Calu3 (cell line): ENCODE measurements at places on chromosomes 5 and 9. TPM values are rescaled to one million over a fixed set of nuclear protein-coding genes. Genes with fewer than 3 reads are reported as not detected.

SPATA31C1 gene
- total RNA-seq = not detected in 2 replicates

CHD1 gene
- total RNA-seq = 79.7 and 91.6 TPM in 2 replicates

CTXN3 gene
- total RNA-seq = not detected in 2 replicates

SLC9A3 gene
- 1.1 and 2.0 TPM in 2 replicates for total RNA-seq

PCDHGA11 gene
- 2.3 and 2.8 TPM in 2 replicates for total RNA-seq

HRCT1 gene
- total RNA-seq = 0.69 and 0.90 TPM in 2 replicates

PCDHGA8 gene
- 0.95 and 1.1 TPM in 2 replicates for total RNA-seq

PTPN3 gene
- 25.0 and 28.3 TPM in 2 replicates for total RNA-seq

AK8 gene
- 1.4 TPM in 2 replicates for total RNA-seq

GRCh38 chr9:125852386-125852785 lies 105.2 kb downstream of the PBX3 start:
- no peaks in the 10 kb centered on the region for H3K27me3 ChIP-seq
- no peak overlapping the region for H3K4me3 ChIP-seq
- no peaks in the 10 kb centered on the region for H3K36me3 ChIP-seq
- H3K27ac ChIP-seq = no peak overlapping the region
- peaks cover 8% of the 10 kb centered on the region for H3K4me1 ChIP-seq

DNA sequence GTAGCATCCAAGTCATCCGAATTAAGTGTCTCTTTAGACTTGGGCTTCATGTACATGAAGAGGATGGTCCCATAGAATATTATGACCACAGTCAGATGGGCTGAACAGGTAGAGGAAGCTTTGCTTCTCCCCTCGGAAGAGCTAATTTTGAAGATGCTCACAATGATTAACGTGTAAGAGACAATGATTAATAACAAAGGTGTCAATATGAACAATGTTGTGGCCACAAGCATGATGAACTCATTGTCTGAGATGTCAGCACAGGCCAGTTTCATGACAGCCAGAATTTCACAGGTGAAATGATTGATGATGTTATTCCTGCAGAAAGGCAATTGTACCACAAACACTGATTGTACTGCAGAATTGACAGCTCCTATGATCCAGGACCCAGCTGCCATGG lies 626 bp downstream of the OR13C2 start:
- H3K27ac ChIP-seq = no peak overlapping the region
- H3K36me3 ChIP-seq = no peaks in the 10 kb centered on the region
- no peak for DNase-seq
- H3K4me3 ChIP-seq = no peak overlapping the region
- H3K27me3 ChIP-seq = no peaks in the 10 kb centered on the region

DNA sequence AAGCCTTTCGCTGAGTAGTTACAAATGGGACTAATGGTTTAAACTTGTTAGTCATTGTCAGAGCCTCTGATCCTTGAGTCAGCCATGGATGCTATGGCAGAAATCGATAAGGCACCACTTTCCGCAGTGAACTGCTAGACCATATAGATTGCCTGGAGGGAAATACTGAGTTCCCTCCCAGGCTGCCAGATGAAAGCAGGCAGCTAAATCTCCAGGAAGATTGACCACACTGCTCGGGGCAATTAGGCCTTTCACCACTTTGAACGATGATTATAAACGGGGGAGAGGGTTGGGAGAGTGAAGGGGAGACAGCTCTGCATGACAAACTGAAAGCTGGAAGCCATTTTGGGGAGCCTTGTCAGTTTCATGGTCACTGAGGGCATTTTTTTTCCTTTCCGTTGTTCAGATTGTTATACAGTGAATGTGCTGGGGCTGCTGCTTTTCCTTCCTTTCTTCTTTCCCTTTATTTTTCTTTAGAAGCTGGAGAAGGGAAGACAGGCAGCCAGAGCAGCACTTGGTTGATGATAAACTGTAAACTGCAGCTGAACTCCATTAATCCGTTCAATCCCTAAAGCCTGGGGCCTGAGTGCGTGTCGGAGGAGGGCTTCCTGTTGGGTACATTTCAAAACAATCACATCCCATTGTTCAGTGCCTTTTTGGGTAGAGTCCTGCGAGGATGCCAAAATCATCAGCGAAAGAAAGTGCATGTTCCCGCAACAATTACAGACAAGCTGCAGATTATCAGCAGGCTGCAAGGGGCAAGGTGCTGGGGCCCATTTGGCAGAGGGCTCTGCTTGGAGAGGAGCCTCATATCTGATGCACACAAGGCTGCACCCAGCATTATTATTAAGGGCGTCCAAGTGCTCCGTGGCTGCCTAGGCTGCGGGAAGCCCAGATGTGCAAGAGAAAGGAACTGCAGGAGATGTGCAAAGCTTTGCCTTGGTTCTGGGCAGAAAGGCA lies 308.4 kb downstream of the PSAT1 start:
- peaks cover 49% of the 10 kb centered on the region for H3K27me3 ChIP-seq
- no peak for DNase-seq
- H3K4me3 ChIP-seq = no peak overlapping the region
- H3K36me3 ChIP-seq = no peaks in the 10 kb centered on the region
- no peaks in the 10 kb centered on the region for H3K4me1 ChIP-seq
- H3K27ac ChIP-seq = no peak overlapping the region

DNA sequence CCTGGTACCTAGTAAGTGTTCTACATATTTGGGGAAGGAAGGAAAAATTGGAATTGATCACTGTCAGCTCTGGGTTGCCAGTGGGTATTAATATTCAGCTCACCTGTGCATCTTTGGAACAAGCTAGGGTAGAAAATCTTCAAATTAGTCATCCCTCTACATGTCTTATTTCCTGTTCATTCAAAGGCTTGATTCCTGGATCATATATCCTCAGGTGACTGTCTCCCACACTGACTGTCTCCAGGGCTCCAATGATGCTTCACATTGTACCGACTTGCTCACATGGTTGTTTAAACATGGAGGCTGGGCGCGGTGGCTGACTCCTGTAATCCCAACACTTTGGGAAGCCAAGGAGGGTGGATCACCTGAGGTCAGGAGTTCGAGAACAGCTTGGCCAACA lies 11.6 kb upstream of the SUSD1 start:
- no peaks in the 10 kb centered on the region for H3K4me1 ChIP-seq
- no peaks in the 10 kb centered on the region for H3K27me3 ChIP-seq
- no peak overlapping the region for H3K4me3 ChIP-seq
- no peak for DNase-seq

GRCh38 chr9:5800969-5801738 lies 31.8 kb downstream of the ERMP1 start:
- H3K4me3 ChIP-seq = no peak overlapping the region
- H3K27me3 ChIP-seq = no peaks in the 10 kb centered on the region
- no peaks in the 10 kb centered on the region for H3K36me3 ChIP-seq
- H3K4me1 ChIP-seq = no peaks in the 10 kb centered on the region
- peak; percentile 34 for DNase-seq

- H3K4me3 ChIP-seq = peak overlapping the region; percentile 96
- peaks cover 46% of the 10 kb centered on the region for H3K4me1 ChIP-seq
- no peak for DNase-seq
- H3K36me3 ChIP-seq = peaks cover 39% of the 10 kb centered on the region
- H3K27ac ChIP-seq = peak overlapping the region; percentile 57
Measured at GRCh38 chr5:176533894-176534611, 3.1 kb downstream of the RNF44 start.

- DNase-seq = no peak
- H3K4me1 ChIP-seq = no peaks in the 10 kb centered on the region
- H3K4me3 ChIP-seq = no peak overlapping the region
- H3K27ac ChIP-seq = no peak overlapping the region
Measured at GRCh38 chr5:179275381-179275878, 69.8 kb downstream of the ADAMTS2 start.

DNA sequence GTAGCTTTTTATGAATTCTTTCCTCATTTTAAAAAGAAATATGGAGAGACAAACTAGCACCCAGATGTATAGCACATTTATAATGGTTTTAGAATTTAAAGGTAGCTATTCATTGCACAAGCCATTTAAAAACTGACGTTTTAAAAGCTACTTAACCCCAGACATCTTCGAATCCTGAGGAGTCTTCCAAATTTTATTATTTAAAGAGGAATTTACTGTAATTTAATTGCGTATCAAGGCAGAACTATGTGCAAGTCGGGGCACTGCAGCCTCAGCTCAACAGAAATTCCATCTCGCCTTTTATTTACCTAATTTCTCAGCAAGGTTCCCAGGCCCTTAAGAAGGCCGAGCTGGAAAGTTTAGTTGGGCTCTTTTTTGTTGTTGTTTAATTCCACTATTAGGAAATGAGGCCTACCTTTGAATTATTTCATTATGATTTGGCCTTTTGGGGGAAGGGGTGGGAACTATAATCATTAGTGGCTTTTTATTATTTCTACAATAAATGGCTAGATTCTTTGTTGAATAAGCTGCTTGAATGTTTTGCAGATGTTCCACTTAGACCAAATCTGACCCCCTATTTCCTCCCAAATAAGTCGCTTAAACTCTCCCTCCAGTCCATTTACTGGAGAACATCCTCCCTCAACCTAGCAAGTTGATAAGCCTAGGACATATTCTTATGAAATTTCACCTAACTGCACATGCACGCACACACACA lies 20.2 kb downstream of the NR2F1 start:
- no peak overlapping the region for H3K27ac ChIP-seq
- no peaks in the 10 kb centered on the region for H3K36me3 ChIP-seq
- H3K4me3 ChIP-seq = no peak overlapping the region
- H3K27me3 ChIP-seq = peaks cover 3% of the 10 kb centered on the region
- DNase-seq = no peak
- H3K4me1 ChIP-seq = peaks cover 12% of the 10 kb centered on the region

DNA sequence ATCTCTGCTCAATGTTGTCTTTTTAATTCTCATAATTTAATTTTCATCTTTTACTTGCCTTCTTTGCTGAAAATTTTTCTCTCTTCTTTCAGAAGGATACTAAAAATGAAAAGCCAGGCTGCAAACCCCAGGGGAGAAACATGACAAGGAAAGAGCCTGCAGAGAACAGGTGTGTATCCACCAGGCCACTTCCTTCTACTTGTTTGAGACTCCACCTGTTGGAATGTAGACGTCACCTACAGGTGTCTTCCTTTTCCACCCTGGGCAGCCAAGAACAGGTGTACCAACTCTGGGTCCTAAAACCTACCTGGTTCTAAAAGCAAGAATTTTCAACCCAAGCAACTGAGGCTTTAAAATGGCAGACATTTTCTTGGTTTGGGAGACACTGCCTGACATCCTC lies 166.8 kb downstream of the ATP10B start:
- peak; percentile 39 for DNase-seq
- H3K4me1 ChIP-seq = peaks cover 12% of the 10 kb centered on the region
- H3K27me3 ChIP-seq = no peaks in the 10 kb centered on the region
- H3K4me3 ChIP-seq = no peak overlapping the region

DNA sequence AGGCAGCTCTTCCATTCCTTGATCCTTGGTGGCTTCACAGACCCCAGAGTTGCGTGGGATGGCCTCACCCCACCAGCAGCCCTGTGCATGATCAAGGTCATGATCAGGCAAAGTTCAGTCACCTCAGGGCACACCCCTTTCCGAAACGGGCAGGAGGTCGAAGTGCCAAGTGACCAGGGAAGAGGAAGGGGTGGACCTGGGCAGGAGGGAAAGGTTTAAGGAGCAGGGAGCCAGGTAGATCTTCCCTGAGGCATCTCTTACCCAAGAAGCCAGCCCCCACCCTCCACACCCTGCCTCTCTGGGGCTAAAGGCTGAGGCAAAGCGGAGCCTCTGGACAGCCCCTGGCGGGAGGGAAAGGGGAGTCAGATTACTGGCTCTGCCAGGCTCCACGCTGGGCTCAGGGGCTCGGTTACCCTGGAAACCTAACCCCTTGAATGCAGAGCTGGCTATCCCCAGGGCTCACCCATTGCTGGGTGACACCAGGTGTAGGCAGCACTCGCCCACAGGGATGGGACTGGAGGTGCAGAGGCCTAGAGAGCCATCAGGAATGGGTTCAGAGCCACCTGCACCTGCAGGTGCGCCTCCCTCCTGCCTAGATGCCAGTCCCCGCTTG lies 3.6 kb downstream of the MGAT4B start:
- peak overlapping the region; percentile 93 for H3K27ac ChIP-seq
- peaks cover 98% of the 10 kb centered on the region for H3K36me3 ChIP-seq
- H3K4me3 ChIP-seq = peak overlapping the region; percentile 95
- no peaks in the 10 kb centered on the region for H3K27me3 ChIP-seq
- H3K4me1 ChIP-seq = peaks cover 26% of the 10 kb centered on the region

DNA sequence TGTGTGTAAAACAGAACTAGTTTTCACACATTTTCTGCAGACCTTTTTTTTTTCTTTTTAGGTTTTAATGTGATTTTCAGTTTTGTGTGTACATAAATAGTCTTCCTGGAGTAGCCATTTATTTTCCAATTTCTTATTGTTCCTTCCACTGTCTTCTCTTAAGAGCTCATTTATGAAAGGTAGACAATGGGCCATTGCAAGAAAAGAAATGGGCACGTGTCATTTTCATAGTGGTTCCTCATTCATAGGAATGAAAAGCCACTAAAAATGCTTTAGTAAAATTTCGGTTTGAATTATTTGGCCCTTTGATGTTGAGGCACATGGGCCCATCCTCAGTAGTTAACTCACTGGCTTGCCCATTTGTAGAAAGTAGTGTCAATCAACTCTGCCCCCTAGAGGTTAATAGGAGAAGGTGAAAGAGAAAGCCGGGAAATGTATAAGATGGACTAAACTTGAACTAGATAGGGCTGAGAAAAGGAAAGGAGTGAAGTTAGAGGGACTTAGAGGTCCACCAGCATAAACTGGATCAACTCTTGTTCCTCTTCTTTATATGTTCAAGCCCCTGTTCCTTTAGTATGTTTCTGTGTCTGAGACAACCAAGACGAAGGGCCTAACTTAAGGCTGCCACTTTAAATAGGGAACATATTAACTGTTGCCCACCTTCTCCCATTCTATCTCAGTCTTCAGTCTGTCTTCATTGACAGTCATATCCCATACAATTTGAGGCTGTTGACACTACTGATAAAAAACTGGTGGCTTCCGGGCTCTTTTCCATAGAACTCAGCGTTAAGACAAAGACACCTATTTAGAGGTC lies 72.6 kb downstream of the SMARCA2 start:
- H3K27ac ChIP-seq = no peak overlapping the region
- no peaks in the 10 kb centered on the region for H3K27me3 ChIP-seq
- no peaks in the 10 kb centered on the region for H3K4me1 ChIP-seq
- DNase-seq = no peak
- no peaks in the 10 kb centered on the region for H3K36me3 ChIP-seq

GRCh38 chr9:107541523-107541922 lies 52.0 kb upstream of the KLF4 start:
- H3K4me1 ChIP-seq = peaks cover 18% of the 10 kb centered on the region
- H3K27me3 ChIP-seq = no peaks in the 10 kb centered on the region
- no peak overlapping the region for H3K27ac ChIP-seq
- H3K4me3 ChIP-seq = no peak overlapping the region
- DNase-seq = no peak

GRCh38 chr9:83979812-83980394 lies at the start of gene HNRNPK:
Gene HNRNPK, minus strand, starts transcription at chr9:83980215. Its CDS starts 1,963 bp downstream, at chr9:83978252.
- H3K4me1 ChIP-seq = peaks cover 22% of the 10 kb centered on the region
- no peaks in the 10 kb centered on the region for H3K27me3 ChIP-seq
- peak within 1 kb of the TSS; percentile 87 for H3K4me3 ChIP-seq
- DNase-seq = peak; percentile 98
- H3K27ac ChIP-seq = peak within 1 kb of the TSS; percentile 94

GRCh38 chr5:150514708-150515211 lies 6.8 kb downstream of the NDST1 start:
- peaks cover 77% of the 10 kb centered on the region for H3K4me1 ChIP-seq
- H3K4me3 ChIP-seq = peak overlapping the region; percentile 14
- DNase-seq = peak; percentile 83
- H3K27me3 ChIP-seq = no peaks in the 10 kb centered on the region
- H3K36me3 ChIP-seq = peaks cover 35% of the 10 kb centered on the region

- no peak overlapping the region for H3K27ac ChIP-seq
- H3K4me3 ChIP-seq = no peak overlapping the region
- no peaks in the 10 kb centered on the region for H3K4me1 ChIP-seq
- no peak for DNase-seq
- H3K36me3 ChIP-seq = no peaks in the 10 kb centered on the region
- peaks cover 41% of the 10 kb centered on the region for H3K27me3 ChIP-seq
Measured at GRCh38 chr5:135047347-135047695, 13.3 kb upstream of the PITX1 start.
